ENCODE measurements at places on chromosomes 5 and 9. TPM values are rescaled to one million over a fixed set of nuclear protein-coding genes. Genes with fewer than 3 reads are reported as not detected.

- H3K4me1 ChIP-seq, result peaks cover 10% of the 10 kb centered on the region
- peak overlapping the region; percentile 49 for H3K4me3 ChIP-seq
- H3K27me3 ChIP-seq, result peaks cover 38% of the 10 kb centered on the region
- peak; percentile 26 for DNase-seq
- H3K27ac ChIP-seq, result no peak overlapping the region
- H3K36me3 ChIP-seq, result no peaks in the 10 kb centered on the region
These were observed 278.1 kb downstream of the AOPEP start for GRCh38 chr9:95004411-95005277.

DNA sequence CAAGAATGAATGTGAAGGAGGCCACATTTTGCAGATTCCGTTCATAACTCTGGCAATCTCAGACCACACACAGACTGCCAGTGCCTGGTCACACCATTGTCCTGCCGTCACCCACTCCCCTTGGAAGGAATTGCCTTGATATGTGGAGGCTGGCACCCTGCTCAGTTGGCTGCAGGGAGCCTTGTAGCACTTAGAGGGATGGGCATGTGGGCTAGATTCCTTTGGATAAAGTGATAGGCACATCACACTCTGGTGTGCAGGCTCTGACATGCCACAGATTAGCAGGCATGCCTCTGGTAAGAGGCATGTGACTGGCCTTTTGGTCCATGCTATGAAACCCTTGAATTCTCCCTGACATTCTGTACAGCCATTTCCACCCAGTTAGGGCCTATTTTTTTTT, 254.6 kb upstream of the PIK3R1 start:
- no peak overlapping the region for H3K4me3 ChIP-seq
- H3K4me1 ChIP-seq, result no peaks in the 10 kb centered on the region
- no peaks in the 10 kb centered on the region for H3K27me3 ChIP-seq
- H3K36me3 ChIP-seq, result no peaks in the 10 kb centered on the region

GRCh38 chr9:138105123-138105415, 227.5 kb downstream of the CACNA1B start:
- H3K4me1 ChIP-seq, result no peaks in the 10 kb centered on the region
- no peak overlapping the region for H3K4me3 ChIP-seq
- H3K27ac ChIP-seq, result no peak overlapping the region
- no peaks in the 10 kb centered on the region for H3K36me3 ChIP-seq

DNA sequence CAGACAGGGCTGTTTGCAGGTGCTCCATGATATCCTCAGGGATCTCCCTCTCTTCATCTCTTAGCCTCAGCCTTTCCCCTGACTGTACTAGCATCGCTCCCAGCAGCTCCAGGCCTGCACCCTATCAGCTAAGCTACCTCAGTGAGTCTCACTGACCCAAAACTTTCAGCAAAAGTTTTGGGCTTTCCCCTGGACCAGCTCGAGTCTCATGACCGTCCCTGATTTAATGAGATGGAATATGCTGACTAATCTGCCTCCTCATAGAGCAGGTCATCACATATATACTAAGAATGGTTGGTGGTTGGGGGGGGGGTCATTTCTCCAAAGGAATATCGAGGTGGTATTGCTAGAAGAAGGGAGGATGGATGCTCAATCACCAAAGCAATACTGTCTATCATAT, 151.5 kb downstream of the NR3C1 start:
- no peaks in the 10 kb centered on the region for H3K4me1 ChIP-seq
- no peak for DNase-seq
- no peak overlapping the region for H3K27ac ChIP-seq
- H3K4me3 ChIP-seq, result no peak overlapping the region

FXN gene
- 18.9 TPM for total RNA-seq
